ENCODE measurements at places on chromosomes 11 and 22.

DNA sequence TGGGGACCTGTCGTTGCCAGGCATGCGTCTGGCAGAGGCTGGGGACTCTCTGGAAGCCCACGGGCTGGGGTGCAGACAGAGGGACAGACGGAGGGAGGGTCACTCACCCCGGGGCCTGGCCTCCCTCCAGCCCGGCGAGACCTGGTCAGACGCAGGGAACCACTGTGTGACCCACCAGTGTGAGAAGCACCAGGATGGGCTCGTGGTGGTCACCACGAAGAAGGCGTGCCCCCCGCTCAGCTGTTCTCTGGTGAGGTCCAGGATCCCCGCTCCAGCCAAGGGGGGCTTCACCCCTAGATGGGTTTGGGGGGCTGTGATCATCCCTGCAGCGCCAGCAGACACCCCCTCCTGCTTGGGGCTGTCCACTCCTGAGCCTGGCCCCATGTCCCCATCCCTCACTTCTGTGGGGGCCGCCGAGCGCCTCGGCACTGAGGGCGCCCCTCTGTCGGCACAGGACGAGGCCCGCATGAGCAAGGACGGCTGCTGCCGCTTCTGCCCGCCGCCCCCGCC lies 23.6 kb upstream of the MUC5B start:
- DNase-seq: no peak

GRCh38 chr11:8277691-8278090 lies 14.0 kb upstream of the LMO1 start:
- no peak for DNase-seq

DNA sequence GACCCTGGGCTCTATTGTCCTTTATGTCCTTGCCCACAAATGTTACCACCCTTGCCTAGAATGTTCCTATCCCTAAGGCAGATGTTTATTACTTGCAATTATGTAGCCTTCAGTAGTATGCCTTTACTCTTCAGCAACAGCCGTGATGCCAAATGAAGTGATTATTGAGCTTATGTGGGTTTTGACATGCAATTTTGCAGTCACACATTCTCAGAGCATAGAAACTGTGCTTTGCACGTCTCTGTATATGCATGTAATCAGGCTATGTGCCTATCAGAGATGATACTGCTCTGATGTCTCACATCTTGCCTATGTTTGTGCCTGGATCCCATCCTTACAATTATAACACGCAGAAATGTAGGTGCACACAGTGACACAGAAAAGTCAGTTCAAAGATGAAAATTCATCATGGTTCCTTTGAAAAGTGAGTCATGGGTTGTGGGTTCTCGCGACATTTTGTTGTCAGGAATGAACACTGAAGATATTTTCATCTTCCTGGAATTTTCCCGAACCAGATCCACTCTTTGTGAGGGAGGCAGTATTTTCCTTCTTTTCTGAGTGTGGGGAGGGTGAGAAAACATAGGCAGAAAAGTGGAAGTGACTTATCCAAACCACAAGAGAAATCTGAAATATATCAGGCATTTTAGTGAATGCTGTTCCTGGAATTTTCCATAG lies 81.1 kb downstream of the BMAL1 start:
- no peak for DNase-seq

- no peak for DNase-seq
These were observed 40.0 kb upstream of the PRDM11 start for GRCh38 chr11:45106440-45106839.

GRCh38 chr22:22578702-22579424 lies 19.8 kb upstream of the PRAME start:
- DNase-seq: no peak

DNA sequence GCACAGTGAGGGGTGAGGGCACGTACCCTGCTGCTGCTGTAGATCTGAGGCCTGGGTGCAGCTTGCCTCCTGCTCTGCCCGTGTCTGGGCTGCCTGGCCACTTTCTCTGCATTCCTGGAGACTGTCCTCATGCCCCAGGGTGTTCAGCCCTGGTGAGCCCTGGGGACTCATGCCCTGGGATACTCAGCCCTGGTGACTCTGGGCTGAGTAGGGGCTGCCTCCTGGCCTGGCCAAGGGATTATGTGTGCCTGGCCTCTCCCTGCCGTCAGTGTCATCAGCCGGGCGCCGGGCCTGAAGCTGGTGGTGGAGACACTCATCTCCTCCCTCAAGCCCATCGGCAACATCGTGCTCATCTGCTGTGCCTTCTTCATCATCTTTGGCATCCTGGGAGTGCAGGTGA lies 94.7 kb downstream of the CACNA1I start:
- DNase-seq: no peak

- DNase-seq: no peak
These were observed 20.8 kb downstream of the BID start for GRCh38 chr22:17753401-17753989.

DNA sequence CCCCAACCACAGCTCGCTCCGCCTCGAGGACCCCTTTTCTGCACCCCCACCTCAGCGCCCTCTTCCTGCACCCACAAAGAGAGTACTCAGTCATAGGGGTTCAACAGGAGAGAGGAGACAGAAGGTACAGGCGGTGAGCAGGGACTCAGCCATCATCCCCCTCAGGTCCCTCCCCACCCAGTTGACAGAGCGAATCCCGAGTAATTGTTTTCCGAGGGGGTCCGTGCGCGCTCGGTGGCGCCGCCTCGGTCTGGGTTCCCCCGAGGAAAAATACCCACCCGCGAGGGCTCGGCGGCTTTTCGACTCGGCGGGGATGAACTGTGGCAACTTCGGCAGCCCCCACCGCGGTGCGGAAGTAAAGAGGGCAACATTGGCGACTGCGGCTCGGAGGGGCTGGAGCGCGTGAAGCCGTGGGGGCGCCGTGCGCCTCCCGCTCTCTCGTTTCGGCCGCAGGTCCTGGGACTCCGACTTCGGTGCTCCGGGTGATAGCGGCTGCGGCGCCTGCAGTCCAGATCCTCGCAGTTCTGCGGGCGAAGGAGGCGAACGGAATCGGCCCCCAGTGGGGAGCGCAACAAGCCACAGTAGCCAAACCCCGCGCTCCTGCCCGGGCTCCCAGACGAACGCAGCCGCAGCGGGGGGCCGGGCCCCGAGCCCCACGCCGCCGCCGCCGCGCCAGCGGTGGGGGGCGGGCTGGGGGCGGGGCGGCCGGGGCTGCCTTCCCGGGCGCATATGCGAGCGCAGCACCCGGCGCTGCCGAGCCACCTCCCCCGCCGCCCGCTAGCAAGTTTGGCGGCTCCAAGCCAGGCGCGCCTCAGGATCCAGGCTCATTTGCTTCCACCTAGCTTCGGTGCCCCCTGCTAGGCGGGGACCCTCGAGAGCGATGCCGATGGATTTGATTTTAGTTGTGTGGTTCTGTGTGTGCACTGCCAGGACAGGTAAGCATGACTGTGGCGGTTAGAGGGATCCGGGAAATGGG lies at the start of gene NELL1:
Gene NELL1 (plus strand): TSS at position 743 of the 976 bp plus-strand sequence.
- no peak for DNase-seq

DNA sequence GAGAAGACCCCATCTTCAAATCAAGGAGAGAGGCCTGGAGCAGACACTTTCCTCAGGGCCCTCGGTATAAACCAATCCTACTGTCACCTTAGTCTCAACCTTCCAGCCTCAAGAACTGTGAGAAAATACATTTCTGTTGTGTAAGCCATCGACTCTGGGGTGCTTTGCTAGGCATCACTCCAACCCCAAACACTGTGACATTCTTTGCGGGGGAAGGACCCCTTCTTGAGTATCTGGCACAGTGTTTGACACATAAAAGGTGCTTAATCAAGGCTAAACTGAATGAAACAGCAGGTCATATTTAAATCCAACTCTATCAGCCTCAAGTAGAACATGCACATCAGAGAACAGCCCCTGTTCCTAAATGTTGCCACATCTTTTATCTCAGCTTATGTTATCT lies 558.1 kb downstream of the INSC start:
- DNase-seq: no peak

DNA sequence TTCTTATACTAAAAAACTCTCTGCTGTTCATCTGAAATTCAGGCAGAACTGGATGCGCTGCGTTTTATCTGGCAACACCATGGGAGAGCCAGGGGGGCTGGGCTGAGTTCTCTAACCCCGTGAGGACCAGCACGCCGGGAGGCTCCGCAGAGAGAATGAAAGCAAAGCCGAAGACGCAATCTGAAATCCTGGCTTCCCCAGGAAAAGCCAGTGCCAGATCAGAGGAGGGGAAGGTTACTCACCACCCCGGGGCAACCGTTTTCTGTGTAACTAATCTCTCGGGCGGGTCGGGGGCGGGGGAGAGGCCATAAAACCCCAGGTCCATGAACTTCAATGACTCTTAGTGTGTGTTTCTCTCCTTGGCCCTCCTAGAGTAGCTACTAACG lies 99.4 kb downstream of the SHANK2 start:
- DNase-seq: no peak

DNA sequence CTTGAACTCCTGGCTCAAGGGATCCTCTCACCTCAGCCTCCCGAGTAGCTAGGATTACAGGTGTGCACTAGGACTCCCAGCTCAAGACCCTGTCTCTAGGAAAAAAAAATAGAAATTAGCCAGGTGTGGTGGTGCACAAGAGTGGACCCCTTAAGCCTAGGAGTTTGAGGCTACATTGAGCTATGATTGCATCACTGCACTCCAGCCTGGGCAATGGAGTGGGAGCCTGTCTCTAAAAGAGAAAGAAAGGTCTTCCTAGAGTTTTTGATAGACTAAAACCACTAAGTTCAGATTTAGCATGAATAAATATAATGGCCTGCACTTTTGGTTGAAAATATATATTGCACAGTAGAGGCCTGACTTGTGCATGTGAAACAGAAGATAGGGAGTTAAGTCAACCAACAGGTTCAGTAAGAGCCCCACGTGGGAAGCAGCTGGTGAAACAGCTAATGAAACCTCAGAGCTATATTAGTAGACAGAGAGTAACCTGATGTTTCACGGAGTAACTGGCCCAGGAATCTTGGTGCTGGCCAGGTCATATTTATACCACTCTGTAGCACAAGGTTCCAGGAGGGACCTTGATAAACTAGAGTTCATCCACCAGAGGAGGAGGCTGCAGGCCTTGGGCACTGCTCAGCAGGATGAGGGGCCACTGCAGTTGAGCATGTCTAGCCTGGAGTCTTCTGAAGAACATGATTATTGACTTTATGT lies 4.6 kb upstream of the MICAL3 start:
- no peak for DNase-seq

GRCh38 chr11:73388265-73389133 lies 12.3 kb downstream of the RELT start:
- no peak for DNase-seq

DNA sequence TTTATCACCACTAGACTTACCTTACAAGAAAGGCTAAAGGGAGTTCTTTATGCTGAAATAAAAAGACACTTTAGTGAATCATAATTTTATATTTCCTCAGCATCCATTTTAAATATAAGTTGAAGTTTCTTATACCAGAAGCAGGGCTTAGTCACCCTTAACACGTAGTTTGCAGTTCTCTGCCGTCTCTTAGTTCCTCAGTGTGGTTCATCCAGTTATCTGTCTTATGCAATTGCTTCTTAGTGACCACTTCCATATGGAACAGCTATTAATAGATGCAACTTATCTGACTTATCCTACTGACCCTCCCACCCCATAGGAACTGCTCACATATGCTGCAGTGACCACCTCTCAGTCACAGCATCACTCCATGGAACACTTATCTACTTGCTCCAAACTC lies 11.7 kb upstream of the SLC36A4 start:
- no peak for DNase-seq

DNA sequence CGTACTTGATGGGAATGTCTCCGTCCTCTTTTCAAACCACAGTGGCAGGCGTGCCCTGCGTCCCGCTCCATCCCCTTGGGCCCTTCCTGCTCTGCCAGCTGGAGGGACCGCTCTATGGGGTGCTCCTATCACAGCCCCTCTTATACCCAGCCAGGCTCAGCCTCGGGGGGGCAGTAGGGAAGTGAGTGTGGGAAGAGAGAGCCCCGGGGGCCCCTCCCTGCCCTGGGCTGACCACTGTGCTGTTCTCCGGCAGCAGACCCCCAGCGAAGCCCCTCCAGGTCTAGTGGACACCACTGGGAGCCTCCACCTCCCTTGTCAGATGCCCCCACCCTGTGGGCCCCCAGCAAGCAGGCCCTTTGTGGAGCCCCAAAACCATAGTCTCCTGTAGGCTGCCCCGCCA lies 572.5 kb downstream of the BRD1 start:
- DNase-seq: no peak

- DNase-seq: no peak
These were observed 31.8 kb downstream of the FAM118A start for GRCh38 chr22:45341498-45341897.

DNA sequence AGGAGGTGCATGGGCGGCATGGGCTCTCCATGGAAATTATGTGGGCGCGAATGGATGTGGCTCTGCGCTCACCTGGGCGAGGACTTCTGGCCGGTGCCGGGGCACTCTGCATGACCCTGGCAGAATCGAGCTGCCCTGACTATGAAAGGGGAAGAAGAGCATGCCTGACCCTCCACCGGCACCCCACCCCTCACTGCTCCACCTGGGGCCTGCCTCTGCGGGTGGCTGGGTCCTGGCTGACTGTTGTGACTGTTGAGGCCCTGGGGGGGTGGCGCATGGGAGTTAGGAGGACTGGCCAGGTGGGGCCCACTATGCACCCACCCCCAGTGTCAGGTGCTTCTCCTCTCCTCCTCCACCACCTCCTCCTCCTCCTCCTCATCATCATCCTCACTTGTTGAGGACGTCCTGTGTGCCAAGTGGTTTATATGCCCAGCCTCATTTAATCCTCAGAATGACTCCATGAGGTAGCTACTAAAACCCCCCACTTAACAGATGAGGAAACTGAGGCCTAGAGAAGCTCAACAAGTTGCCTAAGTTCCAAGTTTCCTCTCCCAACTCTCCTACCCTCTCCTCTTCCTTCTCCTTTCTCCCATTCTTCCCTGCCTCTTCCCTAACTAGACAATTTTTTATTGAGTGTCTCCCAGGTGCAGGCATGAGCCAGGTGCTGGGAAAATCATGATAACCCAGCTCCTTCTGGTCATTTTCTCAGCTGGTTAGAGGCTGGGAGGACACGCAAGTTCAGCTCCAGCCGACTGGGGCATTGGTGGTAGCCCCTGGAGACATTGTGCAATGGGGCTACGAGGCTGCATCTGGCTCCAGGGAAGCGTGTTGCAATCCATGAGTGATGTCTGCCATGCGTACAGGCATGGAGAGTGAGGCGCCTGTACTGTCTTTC lies 2.3 kb downstream of the MYEOV start:
- DNase-seq: no peak

GRCh38 chr11:115698243-115698642 lies 194.0 kb upstream of the CADM1 start:
- no peak for DNase-seq
